T-helper 22 cell (primary cell): ENCODE measurements at places on chromosomes 16 and 17.
A peak's percentile ranks its signal among the peaks of the same experiment; 100 is the strongest.

DNA sequence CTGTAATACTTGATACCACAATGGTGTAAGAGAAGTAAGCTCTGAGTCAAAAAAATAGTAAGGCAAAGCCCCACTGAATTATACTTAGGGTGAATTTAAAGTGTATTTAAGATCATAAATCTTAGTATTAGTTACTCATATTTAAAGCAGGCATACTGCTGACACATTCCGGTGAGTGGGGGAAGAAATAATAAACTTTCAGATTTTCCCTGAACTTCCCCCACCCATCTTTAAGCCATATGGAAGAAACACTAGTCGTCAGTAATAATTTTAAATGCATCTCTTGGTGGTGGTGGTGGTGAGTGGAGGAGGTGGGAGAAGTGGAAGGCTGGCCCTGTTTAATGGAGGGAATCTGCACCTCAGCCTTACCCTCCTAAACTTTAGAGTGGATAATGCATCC, 20.5 kb downstream of the MPHOSPH6 start:
- DNase-seq, result no peak

DNA sequence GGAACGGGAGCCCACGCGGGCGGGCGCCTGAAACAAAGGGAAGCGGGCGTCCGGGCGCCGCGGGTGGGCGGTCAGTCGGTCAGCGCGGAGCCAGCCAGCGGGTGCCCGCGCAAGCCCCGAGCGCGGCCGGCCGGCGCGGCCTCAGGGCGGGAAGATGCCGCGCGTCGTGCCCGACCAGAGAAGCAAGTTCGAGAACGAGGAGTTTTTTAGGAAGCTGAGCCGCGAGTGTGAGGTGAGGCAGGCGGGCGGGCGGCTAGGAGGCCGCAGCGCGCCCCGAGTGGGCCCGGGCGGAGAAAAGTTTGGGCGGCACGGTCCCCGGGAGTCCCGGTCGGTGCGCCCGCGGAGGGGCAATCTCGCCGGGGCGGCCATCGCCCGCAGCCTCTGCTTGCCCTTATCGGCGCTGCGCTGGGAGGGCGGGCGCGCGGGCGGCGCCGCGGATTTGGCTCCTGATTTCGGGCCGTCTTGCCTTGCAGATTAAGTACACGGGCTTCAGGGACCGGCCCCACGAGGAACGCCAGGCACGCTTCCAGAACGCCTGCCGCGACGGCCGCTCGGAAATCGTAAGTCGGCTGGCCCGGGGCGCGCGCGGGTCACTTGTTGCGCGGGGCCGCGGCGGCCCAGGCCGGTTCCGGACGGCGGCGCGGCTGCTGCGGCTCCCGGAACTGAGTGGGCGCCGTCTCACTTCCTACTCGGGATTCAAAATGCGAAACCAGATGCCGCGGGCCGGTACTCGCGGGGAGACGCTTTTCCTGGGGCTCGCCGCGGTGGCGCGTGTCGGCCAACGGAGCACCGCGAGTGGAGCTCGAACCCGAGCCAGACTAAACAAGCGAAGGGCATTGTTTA, 526 bp downstream of the CBFB start:
- DNase-seq, result peak; percentile 39

- no peak for DNase-seq
These were observed 84.4 kb upstream of the XYLT1 start for GRCh38 chr16:17555176-17555575.

- no peak for DNase-seq
These were observed 7.7 kb upstream of the PPL start for GRCh38 chr16:4944333-4945281.

- no peak for DNase-seq
These were observed 14.8 kb upstream of the WFDC1 start for GRCh38 chr16:84279881-84280280.

- DNase-seq, result no peak
These were observed 22.2 kb downstream of the UNC119 start for GRCh38 chr17:28530250-28530649.

DNA sequence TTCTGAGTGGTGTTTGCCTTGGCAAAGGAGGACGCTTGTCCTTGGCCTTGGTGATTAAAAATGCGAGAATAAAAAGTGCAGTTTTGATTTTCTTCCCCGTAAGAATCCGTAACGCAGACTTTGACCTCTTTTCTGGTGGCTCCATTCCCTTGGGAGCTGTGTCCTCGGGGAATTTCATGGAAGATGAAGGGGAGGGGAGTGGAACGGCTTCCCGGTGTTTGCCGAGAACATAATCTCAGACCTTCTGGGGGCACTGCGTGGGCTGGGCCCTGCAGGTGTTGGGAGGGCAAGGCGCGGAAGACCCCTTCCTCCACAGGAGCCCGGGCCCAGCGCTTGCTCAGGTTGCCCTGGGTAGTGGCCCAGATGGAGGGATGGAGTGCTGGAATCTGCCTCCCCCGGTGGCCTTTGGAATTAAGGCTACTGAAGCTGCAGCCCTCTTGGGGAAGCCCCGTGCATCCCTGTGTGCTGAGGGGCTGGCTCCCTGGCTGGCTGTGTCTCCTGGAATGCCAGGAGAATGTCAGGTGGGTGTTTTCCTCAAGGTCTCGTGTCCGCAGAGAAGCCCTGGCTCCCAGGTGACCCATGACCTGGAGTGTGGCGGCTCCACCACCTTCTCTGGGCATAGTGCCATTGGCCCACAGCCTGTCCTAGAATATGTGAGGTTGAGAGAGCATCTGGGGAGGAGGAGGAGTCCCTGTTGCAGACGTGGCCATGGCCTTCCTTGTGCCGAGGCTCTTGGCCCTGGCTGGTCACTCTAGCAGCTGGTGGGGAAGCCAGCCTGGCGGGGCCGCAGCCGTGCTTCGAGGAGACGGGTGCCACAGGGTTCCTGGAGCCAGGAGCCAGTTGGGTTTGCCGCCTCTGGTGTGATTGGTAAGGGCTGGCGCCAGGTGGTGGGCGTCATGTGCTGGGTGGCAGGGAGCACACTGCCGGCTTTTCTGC, 3.1 kb downstream of the BAIAP2 start:
- no peak for DNase-seq

DNA sequence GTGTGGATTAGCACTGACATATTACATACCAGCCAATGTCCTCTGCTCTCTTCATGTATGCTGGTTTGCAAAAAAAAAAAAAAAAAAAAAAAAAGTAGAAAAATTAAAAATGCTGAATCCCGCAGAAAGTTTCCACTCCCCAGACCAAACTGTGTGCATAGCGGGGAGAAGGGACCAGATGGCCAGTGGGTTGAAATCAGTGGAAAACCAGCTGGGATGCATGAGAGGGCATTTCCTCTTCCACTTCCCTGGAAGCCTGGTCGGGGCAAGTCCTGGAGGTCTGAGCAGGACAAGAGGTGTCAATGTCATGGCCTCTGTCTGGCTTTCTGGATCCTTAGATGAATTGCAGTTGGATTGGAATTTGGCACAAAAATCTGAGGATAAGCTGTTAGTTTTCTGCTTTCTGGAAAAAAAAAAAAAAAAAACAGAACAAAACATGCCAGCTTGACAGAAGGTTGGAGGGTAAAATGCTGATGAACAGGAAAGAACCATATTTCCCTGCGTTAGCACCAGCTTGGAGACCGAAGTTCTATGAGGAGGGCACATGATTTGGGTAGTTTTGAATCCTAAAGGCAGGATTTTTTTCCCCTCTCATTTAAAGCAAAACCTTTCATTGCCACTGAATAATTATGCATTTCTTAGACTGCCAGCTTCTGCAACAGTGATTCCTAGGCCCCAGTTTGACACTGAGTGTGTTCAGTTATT, 941.5 kb upstream of the EEF2KMT start:
- DNase-seq, result no peak

DNA sequence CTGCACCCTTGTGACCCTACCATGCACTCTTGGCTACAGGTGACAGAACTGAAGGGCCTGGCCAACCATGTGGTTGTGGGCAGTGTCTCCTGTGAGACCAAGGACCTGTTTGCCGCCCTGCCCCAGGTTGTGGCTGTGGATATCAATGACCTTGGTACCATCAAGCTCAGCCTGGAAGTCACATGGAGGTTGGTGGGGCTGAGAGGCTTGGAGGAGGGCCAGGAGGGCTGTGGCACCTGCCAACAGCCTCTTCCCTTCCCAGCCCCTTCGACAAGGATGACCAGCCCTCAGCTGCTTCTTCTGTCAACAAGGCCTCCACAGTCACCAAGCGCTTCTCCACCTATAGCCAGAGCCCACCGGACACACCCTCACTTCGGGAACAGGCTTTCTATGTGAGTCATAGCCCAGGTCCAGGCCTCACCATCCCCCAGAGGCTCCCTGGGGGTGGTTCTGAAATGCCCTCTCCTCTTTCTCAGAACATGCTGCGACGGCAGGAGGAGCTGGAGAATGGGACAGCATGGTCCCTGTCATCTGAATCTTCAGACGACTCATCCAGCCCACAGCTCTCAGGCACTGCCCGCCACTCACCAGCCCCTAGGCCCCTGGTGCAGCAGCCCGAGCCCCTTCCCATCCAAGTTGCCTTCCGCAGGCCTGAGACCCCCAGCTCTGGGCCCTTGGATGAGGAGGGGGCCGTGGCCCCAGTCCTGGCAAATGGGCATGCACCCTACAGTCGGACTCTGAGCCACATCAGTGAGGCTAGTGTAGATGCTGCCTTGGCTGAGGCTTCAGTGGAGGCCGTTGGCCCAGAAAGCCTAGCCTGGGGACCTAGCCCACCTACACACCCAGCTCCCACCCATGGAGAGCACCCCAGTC, 13.0 kb downstream of the RIPOR1 start:
- DNase-seq, result no peak

DNA sequence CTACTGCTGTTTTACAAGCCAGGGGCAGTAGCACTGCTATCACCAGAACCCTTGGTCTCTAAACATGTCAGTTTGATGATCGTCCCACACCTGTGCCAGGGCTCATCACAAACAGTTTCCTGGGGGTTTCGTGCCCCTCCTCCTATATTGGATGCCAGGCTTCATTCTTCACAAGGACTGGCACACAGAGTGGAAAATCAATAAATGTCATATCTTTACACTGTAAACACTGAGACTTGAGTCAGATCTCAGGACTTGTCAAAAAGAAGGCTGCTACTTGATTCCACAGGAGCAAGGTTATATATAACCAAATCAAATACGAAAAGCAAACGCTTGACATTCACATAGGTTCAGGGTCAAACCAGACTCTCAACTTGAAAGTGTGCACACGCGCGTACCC, 39.3 kb upstream of the CLEC18B start:
- no peak for DNase-seq

GRCh38 chr17:33682599-33682998, 389.5 kb upstream of the ASIC2 start:
- DNase-seq, result no peak

DNA sequence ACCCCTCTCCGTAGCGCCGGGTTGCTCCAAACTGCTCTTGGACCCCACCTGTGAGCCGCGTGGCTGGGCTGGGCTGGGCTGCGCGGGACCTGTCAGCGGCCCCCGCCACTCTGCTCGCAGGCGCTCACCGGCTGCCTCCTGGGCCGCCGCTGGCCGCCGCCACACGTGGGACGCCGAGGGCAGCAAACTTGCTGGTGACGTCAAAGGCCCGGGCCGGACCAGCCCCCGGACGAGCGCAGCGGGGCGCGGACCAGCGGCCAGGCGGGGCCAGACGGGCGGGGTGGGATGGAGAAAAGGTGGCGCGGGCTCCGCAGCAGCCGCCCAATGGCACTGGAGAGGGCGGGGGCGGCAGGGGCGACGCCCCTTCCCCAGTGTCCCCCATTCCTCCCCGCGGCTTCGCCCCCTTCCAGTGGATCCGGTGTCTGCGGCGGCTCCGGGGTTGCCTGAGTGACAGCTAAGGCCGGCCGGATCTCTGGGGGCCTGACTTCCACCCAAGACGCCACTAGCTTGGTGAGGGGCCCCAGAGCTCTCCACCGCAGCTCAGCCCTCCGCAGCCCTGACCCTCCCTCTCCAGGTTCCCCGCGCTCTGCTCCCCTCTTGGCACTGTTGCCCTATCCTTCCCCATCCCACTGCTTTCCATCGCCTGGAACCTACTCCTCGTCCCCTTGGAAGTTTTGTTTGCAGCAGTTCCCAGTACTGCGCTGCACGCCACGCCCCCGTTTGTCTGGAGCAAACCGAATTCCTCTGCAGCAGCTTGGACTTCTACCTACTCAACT, at the start of gene HS3ST3A1:
Gene HS3ST3A1, minus strand, starts transcription at position 154 of the 776 bp plus-strand sequence. CDS start 800 bp downstream, outside the sequence.
- no peak for DNase-seq

- no peak for DNase-seq
These were observed at the start of gene TMEM132E for GRCh38 chr17:34579017-34579946. Gene TMEM132E (plus strand): TSS chr17:34579582. CDS start chr17:34581077, 1,495 bp downstream.
